Renal cortical epithelial cell (primary cell): ENCODE measurements at places on chromosomes 6 and 20. TPM values are rescaled to one million over a fixed set of nuclear protein-coding genes. Genes with fewer than 3 reads are reported as not detected.

- peak; percentile 98 for DNase-seq
These were observed 119.1 kb upstream of the MAP7 start for GRCh38 chr6:136669299-136669699.

DNA sequence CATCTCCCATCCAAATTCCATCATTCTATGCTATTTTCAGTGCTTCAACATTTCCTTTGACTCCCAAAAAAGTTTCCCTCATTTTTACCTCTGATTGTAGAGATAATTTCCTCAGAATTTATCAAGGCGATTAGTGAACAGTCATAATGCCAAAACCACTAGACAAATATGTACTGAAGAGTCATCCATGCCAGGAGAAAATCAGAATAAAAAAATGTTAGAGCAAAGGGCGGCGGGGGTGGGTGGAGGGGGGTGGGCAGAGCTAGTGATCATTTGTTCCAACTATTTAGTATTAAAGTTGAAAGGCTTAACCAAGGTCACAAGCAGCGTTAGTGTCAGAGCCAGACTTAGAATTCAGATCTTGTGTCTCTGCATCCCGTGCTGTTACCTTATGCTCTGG lies 5.3 kb upstream of the ADGRF5 start:
- no peak for DNase-seq

- no peak for DNase-seq
These were observed 15.3 kb upstream of the DHX35 start for GRCh38 chr20:38946836-38947235.

GRCh38 chr6:33425668-33426577 lies 6.1 kb downstream of the SYNGAP1 start:
- peak; percentile 57 for DNase-seq

DNA sequence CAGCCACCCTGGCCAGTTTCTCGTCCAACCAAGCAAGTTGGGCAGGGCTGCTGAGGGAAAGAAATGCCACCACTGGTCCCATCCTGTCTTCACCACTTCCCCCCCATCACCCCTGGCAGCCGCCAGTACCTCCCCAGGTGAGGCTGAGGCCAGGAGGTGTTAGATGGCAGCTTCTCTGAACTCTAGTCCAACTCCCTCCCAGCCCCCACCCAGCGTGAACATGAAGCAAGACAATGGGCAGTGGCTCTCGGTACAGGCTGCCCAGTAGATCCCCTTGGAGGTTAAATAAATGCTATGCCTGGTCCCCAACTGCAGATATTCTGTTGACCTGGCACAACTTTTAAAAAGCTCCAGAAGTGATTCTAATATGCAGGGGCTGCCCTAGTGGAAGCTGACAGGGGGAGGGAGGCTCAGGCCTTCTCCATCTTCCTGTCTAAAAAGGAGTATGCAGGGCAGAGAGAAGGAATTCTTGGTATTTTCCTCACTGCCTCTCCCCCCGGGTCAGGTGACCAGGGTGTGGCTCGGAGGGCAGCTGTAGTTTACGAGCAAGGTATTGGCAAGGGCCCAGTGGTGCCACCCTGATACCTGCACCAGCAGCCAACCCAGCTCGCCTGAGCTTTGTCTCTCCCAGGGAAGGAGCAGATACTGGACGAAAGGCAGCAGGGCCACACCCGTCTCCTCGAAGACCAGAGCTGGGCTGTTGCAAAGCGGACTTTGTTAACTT lies 25.7 kb downstream of the KCNK5 start:
- peak; percentile 74 for DNase-seq

GRCh38 chr6:98946879-98947410 lies 801 bp downstream of the FBXL4 start:
- DNase-seq: peak; percentile 43

- DNase-seq: peak; percentile 24
These were observed 66.8 kb downstream of the LMBRD1 start for GRCh38 chr6:69729870-69730449.

The OPRM1 gene
- not detected in 2 replicates for total RNA-seq

DNA sequence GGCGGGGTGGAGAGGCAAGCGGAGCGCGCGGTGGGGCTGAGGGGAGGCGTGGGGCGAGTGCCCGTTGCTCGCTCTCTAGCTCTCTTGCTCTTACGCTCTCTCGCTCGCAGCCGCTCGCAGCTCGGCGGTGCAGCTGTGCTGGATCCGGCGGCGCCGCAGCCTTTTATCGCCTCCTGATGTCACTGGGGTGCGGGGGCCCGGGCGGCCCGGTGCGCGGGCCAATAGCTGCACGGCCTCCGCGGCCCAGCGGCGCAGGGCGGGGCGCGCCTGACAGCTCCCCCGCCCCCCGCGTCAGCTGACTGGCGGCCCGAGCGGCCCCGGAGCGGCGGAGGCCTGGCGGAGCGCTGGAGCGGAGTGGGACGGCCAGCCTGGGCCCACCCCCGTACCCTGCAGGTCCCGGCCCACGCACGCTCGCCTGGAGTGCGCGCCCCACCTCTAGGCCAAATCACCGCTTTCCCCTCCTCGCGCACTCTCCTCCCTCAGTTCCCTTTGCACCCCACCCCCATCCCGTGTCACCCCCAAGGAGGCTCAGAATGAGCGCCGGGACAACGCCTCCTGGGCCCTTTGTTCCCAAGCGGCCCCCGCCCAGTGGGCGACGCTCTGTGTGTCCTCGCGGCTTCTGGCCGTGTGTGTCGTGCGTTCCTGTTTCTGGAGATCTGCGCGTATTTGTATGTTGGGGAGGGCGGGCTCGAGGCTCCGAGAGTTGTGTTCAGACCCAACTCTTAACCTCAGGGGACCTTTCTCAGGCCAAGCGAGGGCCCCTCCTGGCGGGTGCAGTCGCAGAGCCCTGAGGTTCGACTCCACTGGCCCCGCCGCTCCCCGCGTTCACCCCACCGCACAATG lies at the start of gene MAFB:
TSS of gene MAFB (minus strand) at position 137 of the 843 bp plus-strand sequence. CDS start 386 bp downstream, outside the sequence.
- peak; percentile 24 for DNase-seq

The ADTRP gene
- total RNA-seq: 1.4 and 7.1 TPM in 2 replicates
